ENCODE measurements at places on chromosomes 2 and 18.

DNA sequence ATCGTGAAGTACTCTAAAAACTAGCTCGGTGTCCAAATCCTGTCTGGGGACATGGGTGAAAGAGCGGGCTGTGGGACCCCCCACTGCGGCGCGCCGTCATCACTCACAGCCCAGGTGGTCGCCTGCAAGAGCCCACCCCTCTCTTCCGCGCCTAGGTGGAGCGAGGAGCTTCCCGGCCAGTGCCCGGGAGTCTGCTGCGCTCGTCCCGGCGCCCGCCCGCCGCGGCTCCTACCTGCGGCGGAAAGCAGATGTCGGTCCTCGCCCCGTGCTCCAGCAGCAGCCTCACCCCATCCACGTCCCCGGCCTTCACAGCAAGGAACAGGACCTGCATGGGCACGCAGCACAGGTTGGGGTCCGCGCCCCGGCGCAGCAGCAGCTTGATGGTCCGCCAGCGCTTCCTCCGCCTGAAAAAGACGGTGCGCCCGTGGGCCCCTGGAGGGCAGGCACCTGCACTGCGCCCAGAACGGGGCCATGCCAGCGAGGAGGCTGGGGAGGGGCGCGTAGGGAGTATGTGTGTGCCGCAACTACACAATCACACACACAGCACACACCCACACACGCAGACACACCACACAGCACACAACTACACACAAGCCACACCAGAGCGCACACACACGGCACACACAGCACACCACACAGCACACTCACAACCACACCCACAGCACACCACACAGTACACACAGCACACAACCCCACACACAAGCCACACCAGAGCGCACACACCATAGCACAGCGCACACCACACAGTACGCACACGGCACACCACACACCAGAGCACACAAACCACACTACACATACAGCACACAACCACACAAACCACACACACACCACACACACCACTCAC lies 37.4 kb downstream of the ANKMY1 start:
- no peak for DNase-seq

DNA sequence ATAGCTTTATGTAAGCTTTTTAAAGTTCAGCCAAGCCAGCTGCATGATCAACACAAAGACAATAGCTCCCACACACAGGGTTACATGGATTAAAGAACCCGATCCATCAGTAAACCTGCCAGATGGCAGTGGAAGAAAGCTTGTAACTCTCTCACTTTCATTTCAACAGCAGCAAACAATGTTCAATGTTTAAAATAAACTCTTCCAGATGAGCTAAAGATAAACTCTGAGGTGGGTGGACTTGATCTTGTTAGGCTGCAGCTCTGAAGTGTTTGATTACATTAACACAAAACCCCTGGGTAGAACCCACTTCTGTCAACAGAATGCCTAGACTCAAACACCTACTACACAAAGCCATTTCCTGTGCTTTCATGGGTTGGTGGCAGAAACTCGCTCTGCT lies 13.9 kb downstream of the RDH14 start:
- DNase-seq, result no peak

GRCh38 chr2:45705233-45705632 lies 53.8 kb downstream of the PRKCE start:
- no peak for DNase-seq

DNA sequence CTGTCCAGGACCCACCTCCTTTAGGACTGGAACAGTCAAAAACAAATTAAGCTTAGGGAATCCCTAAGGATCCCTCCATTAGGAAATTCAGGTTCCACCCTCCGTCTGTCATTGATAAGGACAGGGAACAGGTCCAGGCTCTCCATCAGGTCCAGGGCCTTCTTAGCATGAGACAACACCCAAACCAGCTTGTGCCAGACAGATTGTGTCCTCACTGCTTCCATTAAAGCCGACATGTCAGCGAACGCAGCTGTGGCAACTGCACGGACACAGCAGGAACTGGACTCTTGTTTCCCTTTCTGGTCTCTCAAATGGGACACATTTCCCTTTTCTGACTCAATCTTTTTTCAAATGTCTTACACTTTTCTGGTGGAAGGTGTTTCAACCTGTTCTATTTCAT lies 81.4 kb downstream of the BCL11A start:
- DNase-seq, result no peak

- peak; percentile 26 for DNase-seq
Measured at GRCh38 chr2:196914867-196915460, 11.5 kb downstream of the PGAP1 start.

DNA sequence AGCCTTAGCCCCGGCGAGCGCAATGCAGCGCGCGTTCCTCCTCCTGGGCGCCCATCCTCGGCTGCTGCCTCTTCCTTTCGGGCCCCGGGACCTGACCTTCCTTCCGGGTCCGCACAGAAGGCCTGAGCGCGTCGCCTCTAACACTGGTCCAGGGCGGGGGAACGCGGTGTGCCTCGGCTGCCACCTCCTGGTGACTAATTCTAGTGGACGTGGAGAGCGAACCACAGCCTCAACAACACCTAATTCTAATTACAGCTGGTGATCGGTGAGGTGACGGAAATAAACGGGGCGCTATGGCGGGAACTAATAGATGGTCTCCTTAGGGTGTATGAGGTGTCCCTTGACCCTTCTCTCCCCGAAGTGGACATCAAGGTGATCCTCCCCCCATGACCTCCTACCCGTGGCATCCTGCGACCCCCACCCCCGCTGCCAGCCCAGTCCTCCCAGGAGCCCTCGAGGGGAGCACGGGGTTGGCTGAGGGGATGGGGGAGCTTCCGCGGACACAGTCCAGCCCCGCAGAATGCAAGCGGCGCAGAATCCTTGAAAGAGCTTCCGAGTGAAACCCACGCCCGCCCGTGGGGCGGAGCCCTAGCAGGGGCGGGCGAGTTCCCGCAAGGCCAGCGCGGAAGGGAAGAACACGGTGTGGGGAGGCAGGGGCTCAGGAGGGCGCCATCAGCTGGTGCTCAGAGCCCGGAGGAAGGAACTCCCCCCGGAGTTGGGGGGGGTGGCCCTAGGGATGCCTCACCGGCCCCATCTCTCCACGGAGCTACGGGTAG lies 12.8 kb upstream of the HMSD start:
- peak; percentile 88 for DNase-seq

- DNase-seq, result no peak
Measured at GRCh38 chr2:60071490-60071831, 482.0 kb downstream of the BCL11A start.

GRCh38 chr18:79507076-79507545 lies 111.4 kb downstream of the NFATC1 start:
- DNase-seq, result no peak

- DNase-seq, result no peak
Measured at GRCh38 chr18:46469186-46469915, 187.7 kb downstream of the LOXHD1 start.

GRCh38 chr2:102072741-102073140 lies 69.8 kb upstream of the IL1R1 start:
- DNase-seq, result no peak

- DNase-seq, result no peak
Measured at GRCh38 chr2:112542984-112543661, 858 bp downstream of the POLR1B start.

DNA sequence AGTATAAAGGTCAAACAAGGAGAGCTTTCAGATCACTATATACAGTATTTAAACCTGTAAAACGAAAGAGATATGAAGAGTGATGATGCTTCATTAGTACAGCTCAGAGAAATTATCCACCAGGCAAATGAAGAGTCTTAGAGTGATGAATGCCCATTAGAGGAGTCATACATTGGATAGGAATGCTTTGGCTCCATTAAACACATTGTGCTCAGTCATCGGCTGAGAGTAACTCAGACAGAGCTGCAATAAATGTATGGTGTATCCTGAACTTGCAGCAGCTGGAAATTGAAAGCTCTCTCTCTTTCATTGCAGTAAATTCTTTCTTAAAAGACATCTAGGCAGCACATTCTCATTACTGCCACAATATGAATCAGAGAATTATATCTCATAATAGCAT lies 340.8 kb upstream of the SPHKAP start:
- no peak for DNase-seq

DNA sequence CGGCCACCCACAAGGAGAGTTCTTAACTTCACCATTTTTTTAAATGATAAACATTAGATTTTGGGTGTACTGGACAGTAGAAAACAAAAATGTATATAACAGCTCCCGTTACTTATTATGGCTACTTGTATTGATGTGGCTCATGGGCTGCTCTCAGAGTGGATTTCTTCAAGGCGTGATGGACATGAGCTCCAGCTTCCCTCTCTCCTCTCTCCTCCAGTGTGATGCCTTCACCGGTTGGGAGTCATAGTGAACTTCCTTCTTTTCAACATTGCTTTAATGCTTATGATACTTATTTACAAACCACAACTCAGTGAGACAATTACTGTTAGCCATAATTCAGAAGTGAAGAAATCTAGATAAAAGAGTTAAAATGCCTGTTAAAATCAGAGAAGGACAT lies 515.2 kb downstream of the RNF144A start:
- no peak for DNase-seq

DNA sequence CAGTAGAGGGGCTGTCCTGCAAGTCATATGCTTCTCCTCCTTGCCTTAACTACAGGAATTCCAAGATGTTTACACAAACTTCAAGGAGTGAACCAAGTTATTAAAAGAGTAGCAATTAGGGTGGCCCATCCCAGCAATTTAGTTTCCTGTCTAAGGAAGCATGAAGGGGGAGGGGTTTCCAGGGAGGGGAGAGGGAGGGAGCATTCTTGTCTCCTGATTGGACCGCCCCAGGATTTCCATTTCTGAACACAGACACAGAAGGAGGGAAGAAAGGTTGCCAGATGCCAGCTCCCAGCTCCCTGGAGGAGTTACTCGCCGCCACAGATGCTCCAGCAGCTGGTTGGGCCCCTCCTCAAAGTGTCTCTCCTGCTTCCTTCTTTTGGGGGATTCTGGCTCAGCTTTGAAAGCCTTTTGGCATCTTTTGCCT lies 107.6 kb downstream of the TRIB2 start:
- DNase-seq, result no peak

DNA sequence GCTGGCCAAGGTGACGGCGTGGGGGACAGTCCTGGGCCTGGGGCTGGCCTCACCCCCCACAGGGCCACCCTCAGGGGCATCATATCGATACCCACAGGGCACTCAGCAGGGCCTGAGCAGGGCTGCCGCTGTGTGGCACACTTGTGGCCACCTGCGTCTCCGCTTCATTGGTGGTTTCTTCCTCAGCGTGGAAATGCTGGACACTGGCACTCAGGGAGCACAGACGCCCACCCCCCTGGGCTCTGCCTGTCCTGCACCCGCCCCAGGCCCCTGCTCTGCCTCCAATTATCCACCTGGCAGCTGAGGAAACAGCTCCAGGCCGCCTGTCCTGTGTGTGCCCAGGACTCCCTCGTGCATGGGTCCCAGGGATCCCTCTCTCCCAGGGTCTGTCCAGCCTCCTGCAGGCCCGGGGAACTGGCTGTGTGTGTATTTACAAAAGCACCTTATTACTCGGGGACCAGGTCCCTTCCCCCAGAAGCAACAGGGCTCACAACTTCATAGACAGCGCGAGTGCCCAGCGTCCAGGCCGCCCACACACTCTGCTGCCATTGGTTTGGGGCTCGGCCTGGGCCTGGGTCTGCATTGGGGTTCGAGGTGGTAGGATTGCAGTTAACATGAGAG lies 13.1 kb downstream of the CROCC2 start:
- DNase-seq, result no peak

DNA sequence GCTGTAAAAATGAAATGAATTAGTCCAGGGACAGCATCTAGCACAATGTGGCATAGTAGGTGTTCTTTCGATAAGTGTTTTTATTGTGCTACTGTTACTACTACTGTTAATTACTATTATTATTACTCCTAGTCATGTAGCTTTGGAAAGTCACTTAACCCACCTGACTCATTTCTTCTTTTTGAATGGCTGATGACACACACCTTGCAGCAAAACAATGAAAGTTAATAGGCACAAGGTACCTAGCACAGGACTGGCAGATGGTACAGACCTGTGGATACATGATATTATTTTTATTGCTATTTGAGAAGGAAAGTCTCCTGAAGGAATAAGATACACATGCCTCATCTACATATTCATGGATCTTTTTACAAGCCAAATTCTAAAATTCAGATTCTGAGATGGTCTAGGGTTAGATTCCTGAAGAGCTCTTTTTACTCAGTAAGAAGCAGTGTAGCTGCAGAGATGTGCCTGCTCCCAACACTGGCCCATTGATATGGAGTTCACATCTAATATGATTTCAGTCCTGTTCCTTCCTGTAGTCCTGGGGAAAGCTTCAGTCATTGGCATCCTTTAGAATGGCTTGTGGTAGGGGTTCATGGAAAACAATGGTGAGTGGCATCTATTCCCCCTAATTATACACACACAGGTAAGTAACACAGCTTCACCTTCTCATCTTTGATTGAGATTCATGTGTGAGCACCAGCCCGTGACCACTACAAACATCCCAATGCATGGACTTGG lies 7.9 kb upstream of the ERMN start:
- no peak for DNase-seq

- DNase-seq, result no peak
Measured at GRCh38 chr2:10944799-10945198, 33.1 kb downstream of the KCNF1 start.

DNA sequence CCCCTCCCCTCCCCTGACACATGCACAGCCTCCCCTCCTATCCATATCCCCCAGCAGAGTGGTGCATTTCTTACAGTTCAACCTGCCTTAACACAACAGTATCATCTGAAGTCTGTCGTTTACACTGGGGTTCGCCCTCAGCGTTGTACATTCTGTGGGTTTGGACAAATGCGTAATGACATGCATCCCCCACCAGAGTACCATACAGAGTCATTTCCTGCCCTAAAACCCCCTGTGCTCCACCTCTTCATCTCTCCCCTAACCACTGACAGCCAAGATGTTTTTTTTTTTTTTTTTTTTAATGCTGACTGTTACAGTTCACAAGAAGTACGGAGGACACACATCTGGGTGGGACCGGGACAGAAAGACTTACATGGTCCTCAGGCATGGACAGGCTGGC lies 22.6 kb downstream of the POMC start:
- no peak for DNase-seq

Measured in GM10248 (cell line).